ENCODE measurements at places on chromosomes 6 and 20.

GRCh38 chr6:37365791-37366190, 12.0 kb downstream of the RNF8 start:
- DNase-seq, result no peak

DNA sequence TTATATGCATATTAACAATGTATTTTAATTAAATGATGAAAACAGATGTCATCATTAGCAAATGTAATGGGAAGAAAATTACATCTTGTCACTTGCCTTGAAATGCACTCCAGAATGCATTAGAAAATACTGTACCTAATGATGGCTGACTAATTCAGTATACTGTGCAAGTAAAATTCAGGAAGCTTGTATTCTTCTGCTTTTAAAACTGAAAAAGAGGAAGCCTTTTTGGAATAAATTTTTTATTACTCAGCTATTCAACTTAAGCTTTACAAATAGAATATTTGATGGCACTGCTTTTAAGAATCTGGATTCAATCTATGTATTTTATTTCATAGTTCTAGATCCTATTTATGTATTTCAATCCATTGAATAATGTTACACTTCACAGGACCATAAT, 195.5 kb downstream of the RIMS1 start:
- DNase-seq, result no peak

DNA sequence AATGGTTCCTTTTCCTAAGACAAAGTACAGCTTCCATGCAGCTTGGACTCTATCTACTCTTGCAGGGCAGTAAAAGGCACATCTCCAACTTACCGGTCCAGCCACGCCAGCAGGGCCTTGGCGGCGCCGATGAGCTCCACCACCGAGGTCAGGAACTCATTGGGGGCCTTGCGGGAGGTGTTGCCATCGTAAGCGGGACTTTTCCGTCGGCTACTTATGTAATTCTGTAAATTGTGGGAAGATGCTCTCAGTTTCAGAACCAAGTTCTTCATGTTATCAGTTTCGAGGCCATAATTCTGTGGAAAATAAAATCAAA, 68.5 kb downstream of the CNKSR3 start:
- no peak for DNase-seq

DNA sequence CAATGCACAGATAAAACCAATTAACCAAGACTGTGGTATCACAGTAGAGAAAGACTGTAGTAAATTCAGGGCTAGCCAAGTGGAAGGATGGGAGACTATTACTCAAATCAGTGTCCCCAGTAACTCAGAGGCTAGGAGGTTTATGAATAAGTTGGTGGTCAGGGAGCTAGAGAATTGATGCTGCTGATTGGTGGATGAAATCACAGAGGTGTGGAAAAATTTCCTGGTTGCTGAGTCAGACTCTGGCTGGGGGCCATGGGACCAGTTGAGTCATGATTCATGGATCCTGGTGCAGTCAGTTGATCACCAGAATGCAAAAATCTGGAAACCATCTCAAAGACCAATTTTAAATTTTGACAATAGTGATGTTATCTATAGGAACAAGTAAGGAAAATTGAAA, 555.9 kb downstream of the C6orf118 start:
- no peak for DNase-seq

DNA sequence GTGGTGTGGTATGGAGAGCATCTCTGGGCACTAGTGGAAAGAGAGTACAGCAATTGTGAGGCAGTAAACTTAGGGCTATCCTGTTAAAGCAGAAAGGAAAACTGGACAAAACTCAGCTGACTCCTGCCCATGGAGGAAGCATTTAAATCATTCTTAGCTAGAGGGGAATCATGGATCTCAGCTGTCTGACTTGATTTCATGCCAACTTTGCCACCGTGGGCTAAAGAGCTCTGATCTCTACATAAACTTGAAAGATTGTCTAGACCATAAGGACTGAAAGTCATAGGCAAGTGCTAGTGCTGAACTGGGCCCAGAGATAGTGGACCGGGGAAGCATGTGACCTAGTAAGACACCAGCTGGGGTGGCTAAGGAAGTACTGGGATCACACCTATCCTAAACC, 651.8 kb downstream of the COL12A1 start:
- no peak for DNase-seq

DNA sequence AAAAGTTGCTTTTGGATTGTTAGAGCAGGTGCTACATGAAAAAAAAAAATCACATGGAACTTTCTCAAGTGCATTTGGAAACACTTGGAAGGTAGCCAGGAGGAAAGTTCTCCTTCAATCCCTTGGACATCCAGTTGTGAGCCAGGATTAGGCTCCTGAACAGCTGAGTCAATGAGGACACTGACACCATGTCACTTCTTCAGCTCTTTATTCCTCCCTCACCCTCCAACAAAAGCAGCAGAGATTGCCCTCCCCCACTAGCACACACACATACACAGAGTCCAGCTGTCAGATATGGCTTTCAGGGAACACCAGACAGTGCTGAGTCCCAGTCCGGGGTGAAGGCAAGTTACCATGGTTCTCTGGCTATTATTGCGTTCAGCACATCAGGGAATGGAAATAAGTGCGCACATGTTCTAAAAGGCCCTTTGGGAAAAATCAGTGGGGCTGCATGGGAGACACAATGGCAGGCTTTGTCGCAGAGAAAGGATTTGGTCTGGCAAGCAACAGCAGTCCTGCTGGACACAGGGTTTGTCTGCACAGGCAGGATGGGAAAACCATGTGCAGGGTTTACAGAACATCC, 124.7 kb upstream of the MARCKS start:
- no peak for DNase-seq

DNA sequence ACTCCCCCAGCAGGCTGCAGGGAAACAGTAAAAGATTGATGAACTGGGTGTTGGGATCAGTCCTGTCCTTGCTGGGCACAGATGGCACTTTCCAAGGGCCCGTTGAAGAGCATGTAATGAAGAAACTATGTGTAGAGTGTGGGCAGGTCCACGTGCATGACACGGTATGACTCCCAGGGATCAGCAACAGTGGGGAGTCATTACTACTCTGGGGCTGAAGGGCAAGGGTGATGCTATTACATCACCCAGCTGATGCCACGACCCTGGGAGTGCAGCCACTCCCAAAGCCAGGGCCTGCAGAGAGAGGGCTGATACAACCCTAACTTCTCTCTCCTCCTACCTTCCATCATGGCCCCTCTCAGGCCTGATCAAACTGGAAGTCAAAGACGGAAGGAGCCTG, 20.1 kb downstream of the KCNK17 start:
- no peak for DNase-seq

DNA sequence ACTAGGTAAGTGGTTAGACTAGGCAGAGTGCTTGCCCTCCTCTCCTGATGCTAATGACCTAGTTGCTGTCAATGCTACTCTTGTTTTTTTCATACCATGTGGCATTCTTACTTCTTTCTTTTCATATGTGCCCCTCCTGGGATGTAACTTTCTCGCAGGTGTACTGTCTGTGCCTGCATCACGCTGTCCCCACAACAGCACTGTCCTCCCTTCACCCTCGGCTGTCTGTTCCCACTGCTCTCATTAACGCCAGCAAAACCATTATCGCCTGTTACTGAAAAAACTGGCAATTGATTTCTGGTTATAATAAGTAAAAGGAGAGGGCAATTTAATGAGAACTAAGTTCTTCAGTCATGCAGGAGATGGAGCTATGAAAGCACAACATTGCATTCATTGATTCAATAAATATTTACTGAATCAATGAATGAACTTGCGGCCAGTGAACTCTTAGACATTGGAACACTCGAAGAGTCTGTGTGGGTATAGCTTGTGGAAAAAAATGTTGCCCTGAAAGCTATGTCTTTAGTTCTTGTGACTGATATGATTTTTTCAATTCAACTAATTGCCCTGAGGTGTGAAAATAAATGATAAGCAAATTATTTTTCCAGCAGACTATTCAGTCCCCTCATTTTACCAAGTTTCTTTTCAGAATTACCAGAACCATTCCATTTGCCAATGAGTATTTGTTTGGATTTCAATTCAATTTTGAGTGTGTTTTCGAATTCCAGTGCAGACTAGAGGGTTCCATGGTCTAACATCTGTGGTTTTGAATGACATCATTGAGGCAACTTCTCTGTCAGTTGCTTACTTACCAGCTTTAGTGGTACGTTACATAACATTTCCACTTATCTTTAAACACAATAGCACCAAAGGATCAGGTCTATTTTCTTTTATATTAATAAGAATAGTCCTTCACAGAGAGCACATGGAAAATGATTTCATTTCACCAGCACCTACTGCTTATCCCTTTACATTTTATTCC, 2.1 kb downstream of the SLC17A4 start:
- peak; percentile 56 for DNase-seq

GRCh38 chr6:157527471-157527907, 146.5 kb downstream of the ZDHHC14 start:
- no peak for DNase-seq
